ENCODE measurements at places on chromosomes 2 and 18.
A peak's percentile ranks its signal among the peaks of the same experiment; 100 is the strongest.

DNA sequence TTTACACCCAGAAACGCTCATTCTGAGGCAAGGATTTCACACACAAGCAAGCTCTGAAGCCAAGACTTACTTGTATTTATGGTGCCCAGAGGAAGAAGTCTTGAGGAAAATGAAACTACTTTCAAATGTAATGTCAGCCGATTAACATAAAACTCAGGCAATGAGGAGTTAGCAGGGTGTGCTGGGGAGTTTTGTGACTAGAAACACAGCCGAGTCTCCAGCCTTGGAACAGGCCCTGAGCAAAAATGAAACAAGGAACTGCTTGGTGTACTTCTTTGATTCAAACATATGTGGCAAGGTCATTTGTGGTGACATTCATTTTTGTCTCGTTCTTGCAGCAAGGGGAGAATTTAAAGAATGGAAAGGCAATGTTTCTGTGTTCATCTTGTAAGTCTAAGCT is 4.5 kb downstream of the DYTN start:
- DNase-seq: no peak

GRCh38 chr2:158729873-158730620 is 65.1 kb upstream of the DAPL1 start:
- DNase-seq: no peak

DNA sequence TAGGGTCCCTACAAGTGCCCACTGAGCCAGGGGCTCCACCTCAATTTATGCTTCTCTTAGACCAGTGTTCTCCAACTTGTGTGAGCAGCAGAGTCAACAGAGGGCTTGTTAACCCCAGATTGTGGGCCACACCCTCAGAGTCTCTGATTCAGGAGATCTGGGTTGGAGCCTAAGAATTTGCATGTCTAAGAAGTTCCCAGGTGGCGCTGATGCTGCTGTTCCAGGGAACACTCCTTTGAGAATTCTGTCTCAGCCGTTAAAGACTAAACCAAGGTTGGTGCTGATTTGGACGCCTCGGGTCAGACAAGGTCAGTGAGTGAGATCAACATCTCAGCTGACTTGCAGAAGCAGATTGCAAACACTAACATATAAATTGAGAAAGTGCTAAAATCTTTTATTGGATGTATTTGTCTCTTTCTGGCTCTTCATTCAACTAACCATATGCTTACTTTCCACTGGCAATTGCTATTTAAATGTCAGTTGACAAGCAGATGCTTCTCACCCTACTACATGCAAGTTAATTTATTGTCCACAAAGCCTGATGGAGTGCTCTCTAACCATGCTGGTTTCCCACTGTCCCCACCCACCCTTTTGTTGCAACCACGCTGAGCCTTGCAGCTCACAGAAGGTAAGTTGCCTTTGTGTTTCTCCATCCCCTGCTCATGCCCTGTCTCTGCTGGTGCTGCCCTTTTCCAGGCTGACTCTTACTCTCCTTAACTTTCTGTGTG is 31.5 kb downstream of the LYPD1 start:
- DNase-seq: no peak

- no peak for DNase-seq
These were observed 3.0 kb downstream of the LCLAT1 start for GRCh38 chr2:30450025-30450424.

- no peak for DNase-seq
These were observed 13.6 kb downstream of the EN1 start for GRCh38 chr2:118833716-118834439.

DNA sequence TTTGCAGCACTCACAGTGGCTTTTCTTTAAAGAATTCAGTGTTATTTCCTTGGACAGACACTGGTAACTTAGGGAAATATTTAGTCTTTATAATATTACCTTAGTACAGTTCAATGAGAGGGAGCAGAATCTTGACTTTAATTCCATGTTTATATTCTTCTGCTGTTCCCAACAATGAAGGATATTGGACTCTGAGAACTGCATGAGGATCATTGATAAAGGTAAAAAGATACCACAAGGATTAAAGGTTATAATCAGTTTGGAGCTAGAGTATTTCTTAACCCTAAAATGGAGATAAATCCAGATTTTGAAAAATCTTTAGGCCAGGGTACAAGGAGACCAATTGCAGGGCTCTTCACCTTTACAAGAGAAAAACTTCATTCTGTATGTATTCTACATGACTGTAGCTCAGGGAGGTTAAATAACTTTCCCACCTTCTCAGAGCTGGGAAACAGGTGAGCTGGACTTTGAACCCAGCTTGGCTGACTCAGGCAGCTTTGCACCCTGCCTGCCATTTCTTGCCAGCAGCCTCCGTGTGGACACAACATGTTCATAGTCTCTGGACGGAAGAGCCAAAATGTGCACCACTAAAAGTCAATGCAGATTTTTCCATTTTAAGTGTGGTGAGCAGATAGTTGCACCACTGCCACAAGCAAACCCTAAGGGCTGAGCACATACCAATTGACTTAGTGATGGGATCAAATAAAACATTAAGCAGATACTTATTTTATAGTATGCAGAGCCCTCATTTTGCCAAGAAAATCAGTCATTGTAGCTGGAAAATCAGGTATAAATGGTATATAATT is 26.7 kb downstream of the UPP2 start:
- DNase-seq: no peak

- DNase-seq: no peak
These were observed 10.1 kb upstream of the TYMS start for GRCh38 chr18:647304-647703.

- no peak for DNase-seq
These were observed 529.1 kb upstream of the CDH7 start for GRCh38 chr18:65221736-65222135.

GRCh38 chr2:50345701-50346591 is 686.0 kb downstream of the NRXN1 start:
- DNase-seq: no peak

DNA sequence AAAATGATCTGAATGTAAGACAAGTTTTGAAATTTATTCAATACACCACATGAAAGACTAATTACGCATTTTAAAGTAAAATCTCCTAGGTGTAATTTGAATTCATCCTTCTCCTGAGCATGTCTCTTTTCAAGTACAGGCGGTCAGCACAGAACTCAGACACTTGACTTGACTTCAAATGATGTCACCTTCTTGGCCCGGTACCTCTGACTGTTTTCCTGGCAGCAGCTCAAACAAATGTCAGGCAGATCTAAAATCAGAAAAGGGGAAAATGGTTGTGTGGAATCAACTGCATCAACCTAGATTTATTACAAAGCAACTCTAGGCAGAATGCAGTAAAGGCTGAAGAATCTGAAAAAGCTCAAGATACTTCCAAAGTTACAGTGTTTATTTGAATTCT is 11.4 kb upstream of the PROKR1 start:
- DNase-seq: no peak

DNA sequence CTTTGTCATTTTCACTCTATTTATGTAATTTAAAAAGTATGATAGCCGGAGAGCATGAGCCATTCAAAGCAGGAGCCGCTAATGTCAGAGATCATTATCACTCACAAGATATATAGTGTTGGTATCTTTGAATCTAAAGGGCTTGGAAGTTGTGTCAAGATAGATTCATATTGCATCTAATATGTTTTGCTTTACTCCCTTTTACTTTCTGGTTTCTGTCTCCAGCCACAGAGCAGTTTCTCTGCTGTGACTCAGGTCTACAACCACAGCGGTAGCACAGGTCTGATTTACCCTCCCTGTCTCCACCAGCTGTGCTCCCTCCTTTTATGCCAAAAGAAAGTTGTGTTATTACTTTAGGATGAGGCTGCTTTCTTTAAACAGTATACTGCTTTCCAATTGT is 424.0 kb downstream of the ARHGAP15 start:
- peak; percentile 37 for DNase-seq

GRCh38 chr2:231524477-231525247 is 5.6 kb downstream of the NMUR1 start:
- peak; percentile 22 for DNase-seq

DNA sequence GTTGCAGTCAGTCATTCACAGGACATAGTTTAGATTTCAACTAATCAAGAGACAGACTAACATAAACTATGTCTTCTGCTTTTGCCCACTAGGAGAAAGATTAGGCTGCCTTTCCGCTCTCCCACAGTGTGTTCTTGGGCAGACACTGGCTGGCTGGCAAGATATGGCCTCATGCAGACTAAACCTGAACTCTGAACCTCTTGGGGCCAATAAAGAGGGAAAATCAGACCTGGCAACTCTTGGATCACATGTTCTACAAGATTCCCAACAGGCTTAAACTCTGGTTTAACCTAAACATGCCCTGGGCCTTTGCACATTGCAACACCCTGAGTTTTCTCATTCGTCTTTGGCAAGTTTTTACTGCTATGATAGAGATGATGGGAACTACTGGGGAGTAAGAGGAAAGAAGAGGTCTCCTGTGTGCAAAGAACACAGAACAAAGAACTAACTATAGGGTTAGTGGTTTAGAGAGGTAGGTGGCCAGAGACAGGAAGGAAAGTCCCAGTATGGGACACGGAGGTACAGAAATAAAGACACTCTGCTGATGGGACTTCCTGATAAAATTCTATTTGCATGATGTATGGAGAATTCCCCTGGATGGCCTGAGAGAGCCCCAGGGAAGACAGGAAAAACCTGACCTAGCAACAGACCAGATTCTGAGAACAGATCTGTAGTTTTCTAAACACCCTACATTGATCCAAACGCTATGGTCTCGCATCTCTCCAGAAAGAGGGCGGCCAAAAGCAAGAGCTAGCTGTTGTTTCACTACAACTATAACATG is 2.0 kb upstream of the ATRAID start:
- DNase-seq: no peak

DNA sequence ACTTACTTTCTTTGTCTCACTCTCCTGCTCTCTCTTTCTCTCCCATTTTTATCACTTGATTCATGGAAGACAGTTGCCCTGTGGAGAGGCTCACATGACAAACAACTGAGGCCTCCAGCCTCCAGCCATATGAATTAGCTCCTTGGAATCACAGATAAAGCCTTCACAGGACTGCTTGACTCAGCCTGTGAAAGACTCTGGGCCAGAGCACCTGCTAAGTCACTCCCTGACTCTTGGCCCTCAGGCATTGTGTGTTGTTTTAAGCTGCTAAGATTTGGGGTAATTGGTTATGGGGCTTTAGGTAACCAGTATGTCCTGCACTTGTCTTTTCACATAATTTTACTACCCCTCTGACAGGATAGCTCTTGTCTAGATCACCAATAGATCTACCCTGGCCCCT is 334.9 kb downstream of the SOX11 start:
- DNase-seq: no peak

DNA sequence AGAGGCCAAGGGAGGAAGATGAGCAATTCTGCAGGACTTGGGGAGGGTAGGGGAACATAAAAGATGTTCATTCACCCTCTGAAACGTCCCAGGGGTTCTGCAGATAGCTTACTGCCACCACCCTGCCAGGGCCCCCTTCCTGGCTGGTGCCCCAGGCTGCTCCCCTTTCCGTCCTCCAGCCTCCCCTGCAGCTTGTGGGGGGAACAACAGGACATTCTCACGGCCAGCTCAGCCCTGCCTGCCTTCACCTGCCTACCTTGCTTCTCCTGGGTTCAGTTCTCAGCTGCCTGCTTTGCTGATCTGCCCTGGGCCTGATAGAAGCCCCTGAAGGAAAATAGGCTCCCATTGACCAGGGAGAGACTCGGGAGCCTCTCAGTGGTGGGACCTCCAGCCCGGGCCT is 251.1 kb downstream of the CELF4 start:
- no peak for DNase-seq

DNA sequence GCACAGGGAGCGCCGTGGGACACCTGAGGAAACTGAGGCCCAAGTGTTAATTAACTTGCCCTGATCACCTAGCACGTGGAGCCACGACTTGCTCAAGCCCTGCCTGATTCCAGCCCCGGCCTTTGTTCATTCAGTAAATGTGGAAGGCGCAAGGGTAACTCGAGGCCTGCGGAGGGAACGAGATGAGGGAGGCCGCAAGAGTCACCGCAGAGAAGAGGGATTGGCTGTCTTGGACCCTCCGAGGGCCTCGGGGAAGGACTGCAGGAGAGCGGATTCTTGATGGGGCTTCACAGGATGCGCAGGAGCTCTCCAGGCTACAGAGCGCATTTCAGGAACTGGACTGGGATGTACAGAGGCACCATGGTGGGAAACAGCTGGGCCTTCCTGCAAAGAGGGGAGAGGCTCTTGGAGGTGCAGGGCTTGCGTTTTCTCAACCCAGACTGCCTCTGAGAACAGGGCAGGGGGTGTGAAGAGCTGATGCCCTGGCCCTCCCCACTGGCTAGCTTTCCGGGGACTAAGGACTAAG is 511 bp upstream of the ANKMY1 start:
- peak; percentile 22 for DNase-seq

GRCh38 chr2:16258350-16258749 is 318.0 kb downstream of the MYCN start:
- DNase-seq: no peak

GRCh38 chr2:121832412-121833357 is 77.2 kb downstream of the TSN start:
- no peak for DNase-seq

DNA sequence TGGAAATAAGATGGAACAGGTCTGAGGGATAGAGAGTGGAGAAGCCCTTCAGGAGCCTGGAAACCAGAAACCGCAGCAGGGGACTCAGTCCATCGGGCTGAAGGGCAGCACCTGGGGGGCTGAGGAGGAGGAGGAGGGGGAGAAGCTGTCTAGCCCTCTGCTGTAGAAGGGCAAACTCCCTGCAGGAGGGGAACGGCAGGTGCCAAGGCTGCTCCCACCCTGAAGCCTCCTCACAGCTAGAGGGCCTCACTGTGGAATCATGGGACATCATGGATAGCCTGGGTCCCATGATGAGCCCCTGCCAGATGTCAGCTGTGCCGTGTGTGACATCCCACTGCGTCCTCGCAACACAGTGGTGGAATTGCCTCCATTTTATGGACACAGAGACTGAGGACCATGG is 435 bp downstream of the MYO7B start:
- DNase-seq: no peak

GRCh38 chr2:75224636-75225094 is 25.3 kb upstream of the TACR1 start:
- DNase-seq: no peak

DNA sequence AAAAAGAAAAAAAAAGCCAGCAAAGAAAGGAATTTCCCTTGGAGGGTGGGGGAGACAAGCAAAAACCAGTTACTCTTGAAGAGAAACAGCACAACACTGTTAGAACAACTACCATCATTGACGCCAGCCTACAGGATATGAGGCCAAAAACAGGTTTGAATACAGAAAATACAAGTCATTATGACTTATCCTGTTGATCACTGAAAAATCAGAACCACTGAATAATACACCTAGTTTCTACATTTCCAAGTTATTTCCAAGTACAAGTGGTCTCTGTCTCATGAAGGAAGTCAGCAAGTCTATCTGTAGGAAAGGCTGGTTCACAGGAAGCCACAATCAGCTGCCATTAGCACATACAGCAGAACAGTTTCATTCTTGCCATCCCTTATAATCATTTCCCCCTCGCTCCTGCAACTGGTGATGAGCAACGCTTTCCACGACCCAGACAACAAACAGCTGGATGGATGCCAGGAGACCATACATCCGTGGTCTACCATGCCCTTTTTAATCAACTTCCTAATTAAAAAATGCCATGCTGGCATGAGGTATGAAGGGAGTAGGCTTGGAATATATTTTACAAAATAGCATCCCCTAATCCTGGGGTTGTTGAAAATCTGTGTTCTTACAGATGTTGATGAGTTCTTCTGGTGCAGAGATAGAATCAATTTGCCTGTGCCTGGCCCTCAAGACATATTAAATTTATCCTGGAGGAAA is 10.4 kb downstream of the MYT1L start:
- DNase-seq: no peak
